ENCODE measurements at places on chromosomes 5 and 9.

DNA sequence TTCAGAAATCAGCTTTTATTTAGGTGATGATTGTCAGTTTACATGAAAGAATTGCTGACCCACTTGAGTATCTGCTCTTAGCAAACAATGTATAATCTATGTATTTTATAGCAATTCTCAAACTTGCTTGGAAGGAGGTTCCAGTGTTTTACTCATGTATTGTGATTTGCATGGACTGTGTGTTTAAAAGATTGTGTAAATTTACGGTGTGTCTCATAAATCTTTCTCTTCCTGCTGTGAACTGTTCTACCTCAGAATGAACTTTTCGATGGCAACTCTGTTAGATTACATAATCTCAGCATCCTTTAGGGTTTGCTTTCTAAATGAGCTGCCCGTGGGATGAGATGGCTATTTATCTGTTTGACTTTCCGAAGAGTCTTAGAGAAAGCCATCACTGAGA lies 122.5 kb downstream of the MEF2C start:
- no peak for DNase-seq

GRCh38 chr5:96649681-96650540 lies 12.3 kb upstream of the CAST start:
- DNase-seq, result no peak

DNA sequence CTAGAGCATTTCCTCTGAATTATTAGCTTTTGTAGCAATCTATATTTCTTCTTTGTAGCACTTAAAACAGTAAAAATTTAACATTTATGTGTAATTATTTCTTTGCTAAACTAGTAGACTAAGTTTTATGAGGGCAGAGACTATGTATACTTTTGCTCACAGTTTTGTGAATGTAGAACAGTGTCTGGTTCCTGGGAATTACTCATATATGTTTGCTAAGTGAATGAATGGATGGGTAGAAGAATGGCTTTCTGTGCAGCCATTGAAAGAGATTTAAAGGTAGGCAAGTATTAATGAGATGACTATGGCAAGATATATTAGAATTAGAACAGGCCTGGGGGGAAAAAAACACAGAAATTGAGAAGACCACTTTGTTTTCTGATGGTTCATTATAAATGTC lies 140.1 kb downstream of the PAM start:
- DNase-seq, result no peak

- DNase-seq, result no peak
Measured at GRCh38 chr5:39013938-39014337, 60.3 kb downstream of the RICTOR start.

DNA sequence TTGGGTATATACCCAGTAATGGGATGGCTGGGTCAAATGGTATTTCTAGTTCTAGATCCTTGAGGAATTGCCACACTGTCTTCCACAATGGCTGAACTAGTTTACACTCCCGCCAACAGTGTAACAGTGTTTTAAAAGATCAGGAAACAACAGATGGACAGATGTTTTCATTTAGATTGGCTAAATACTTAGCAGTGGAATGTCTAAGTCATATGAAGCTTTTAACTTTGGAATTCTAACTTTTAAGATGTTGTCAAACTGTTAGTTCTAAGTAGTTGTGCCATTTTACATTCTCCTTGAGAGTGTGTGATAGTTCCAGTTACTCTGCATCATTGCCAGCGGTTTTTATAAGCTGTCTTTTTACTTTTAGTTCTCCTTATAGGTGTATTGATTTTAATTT lies 688.8 kb downstream of the SEMA5A start:
- DNase-seq, result no peak

GRCh38 chr9:125683486-125683885 lies 23.5 kb downstream of the MAPKAP1 start:
- DNase-seq, result no peak

DNA sequence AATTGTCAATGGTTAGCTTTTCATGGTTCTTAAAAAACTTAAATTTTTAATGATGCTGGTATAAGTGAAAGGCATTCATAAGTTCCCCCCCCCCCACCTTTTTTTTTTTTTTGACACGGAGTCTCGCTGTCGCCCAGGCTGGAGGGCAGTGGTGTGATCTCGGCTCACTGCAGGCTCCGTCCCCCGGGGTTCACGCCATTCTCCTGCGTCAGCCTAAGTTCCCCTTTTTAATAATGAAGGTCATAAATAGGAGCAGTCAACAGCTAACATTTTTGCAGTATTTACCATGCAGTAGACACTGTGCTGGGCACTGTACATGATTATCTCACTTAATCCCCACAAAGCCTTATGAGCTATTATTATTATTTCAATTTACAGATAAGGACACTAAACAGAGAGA lies 556.3 kb downstream of the PDE4D start:
- DNase-seq, result no peak
